Thymus (tissue), 14 donors: ENCODE measurements at places on chromosomes 6 and 20. TPM values are rescaled to one million over a fixed set of nuclear protein-coding genes. Genes with fewer than 3 reads are reported as not detected.

Gene KCNK5
- polyA plus RNA-seq = 2.6 TPM

Gene LY86
- 17.1 TPM for polyA plus RNA-seq

Gene CDSN
- 6.2 TPM for polyA plus RNA-seq

Gene SLC26A8
- polyA plus RNA-seq = 0.11 TPM

Gene MUC22
- 0.02 TPM for polyA plus RNA-seq

Gene TMX4
- polyA plus RNA-seq = 10.5 TPM

Gene TINAG
- 0.11 TPM for polyA plus RNA-seq

Gene FOXS1
- polyA plus RNA-seq = 1.2 TPM
